ENCODE measurements at places on chromosomes 2 and 18.
A peak's percentile ranks its signal among the peaks of the same experiment; 100 is the strongest.

DNA sequence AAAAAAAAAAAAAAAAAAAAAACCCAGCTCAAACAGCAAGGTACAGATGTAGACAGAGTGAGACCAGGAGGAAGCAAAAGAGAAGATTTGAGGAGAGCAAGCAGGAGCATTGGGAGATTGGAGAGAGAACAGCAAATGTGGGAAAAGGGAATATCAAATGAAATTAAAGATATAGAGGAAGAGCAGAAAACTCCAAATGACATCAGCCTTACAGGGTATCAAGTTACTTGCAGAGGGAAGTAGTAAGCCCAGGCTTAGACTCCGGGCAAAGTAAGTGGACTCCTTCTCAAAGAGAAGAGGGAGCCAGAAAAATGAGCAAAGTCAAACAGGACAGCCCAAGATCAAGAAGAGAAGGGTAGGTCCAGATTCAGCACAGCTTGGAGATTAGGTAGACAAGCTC lies 93.3 kb upstream of the PPP1CB start:
- DNase-seq: peak; percentile 32

GRCh38 chr2:104447831-104448434 lies 406.0 kb upstream of the POU3F3 start:
- DNase-seq: no peak

DNA sequence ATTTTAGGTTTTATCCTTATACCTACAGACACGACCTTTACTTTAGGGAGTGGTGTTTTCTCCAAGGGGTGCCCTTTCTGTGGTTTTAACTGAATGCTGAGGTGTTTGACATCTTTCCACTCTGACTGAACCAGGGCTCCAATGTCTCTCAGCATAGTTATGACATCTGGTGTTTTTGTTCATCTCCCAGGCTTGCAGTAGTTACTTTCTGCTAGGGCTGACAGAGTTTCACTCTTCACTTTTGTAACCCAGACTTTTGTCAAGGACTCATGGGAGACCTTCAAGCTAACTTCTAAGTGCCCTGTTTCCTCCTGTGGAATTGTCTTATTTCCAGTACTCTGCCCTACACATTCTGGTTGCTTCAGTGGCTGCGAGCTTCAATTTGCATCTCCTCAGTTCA lies 103.1 kb downstream of the CCDC85A start:
- DNase-seq: no peak

GRCh38 chr2:111186933-111187332 lies 66.2 kb downstream of the BCL2L11 start:
- no peak for DNase-seq

DNA sequence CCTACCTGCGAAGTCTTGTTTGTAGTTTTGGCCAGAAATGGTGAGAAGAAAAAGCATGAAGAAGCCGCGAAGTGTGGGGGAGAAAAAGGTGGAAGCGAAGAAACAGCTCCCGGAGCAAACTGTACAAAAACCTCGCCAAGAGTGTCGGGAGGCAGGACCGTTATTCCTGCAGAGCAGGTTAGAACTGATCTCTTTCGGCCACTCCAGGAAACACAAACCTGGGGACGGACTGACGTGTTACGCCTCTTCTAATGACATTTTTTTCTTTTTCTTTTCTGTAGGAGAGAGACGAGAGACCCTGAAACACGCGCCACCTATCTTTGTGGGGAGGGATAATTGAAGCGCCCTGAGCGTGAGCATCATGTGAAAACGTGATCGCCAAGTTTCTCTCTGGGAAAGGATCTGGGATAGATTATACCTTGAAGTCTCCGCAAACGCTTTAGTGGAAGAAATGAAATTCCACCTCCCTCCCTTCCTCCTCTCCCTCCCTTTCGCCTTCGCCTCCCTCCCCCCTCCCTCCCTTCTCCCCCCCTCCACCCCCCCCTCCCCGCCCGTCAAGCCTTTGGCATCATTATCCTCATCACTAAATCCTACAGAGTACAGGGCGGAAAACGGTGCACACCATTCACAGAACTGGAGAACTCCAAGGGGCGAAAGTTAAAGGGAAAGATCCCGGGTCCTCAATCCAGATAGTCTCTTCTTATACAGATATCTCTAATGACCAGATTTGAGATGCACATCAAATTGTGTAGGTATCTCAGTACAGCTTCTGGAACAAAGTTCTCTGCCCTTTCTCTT lies at the start of gene ZEB2:
TSS of gene ZEB2 (minus strand) at position 186 of the 798 bp plus-strand sequence. CDS start 2,769 bp downstream, outside the sequence.
- peak; percentile 80 for DNase-seq

DNA sequence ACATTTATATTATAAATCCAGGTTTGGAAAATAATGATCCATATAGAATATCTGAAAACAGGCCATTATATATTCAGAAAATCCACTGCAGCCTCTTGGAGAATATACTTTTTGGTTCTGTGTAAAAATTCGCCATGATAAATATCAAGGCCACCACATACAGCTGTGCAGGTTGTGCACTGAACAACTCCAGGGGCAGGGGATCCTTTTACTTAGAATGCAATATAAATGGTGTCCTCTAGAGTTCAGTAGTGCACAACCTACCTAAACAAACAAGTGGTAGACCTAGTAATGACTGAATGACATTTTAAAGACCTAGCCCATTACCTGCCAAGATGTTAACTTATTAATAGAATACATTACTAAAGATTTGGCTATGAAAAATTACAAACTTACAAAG lies 22.4 kb downstream of the MOGAT1 start:
- peak; percentile 47 for DNase-seq

DNA sequence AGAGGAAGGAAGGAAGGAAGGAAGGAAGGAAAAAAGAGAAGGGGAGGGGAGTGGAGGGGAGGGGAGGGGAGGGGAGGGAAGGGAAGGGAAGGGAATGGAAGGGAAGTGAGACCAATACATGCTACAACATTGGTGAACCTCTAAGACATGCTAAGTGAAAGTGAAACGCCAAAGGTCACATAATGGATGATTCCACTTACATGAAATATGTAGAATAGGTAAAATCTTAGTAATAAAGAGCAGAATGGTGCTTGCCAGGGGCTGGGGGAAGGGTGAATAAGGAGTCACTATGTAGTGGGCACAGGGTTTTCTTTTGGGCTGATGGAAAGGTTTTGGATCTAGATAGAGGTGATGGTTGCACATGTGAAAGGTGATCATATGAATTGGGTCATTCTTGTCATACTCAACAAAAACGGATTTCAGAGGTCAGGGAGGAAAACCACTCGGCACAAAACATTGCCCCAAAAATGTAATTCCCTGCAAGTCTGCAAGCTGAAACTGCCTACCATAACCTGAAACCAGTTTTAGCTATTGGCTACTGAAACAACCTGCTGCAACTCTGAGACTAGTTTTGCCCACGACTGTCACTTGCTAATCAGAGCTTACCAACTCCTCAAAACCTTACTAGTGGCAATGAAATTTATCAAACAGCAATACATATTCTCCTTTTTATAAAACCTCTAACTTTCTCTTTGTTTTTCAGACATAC lies 59.2 kb downstream of the CCDC141 start:
- DNase-seq: no peak

GRCh38 chr18:825891-826585 lies 14.0 kb upstream of the YES1 start:
- DNase-seq: no peak

GRCh38 chr2:191950132-191950874 lies 103.4 kb upstream of the CAVIN2 start:
- DNase-seq: peak; percentile 52

Measured in suppressor macrophage treated with lipopolysaccharide for 1 hour (primary cell).